Caco-2 (cell line): ENCODE measurements at places on chromosomes 13 and 19.

GRCh38 chr13:107778094-107778493 is 437.2 kb downstream of the LIG4 start:
- no peak for DNase-seq

DNA sequence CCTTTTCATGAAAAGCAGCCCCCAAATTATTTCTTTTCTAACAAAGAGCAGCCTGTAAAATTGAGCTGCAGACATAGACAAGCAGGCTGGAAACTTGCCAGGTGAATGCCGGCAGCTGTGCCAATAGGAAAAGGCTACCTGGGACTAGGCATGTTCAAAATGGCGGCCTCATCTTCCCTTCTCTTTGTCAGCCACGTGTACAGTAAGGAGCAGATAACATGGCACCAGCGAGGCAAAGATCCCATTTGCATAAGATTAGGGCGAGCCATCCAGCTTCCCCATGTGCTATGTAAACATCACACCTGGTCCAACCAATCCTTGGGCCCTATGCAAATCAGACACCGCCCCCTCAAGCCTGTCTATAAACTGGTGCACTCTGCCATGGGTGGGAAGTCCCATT is 31.2 kb upstream of the CACNA1A start:
- DNase-seq = peak; percentile 32

DNA sequence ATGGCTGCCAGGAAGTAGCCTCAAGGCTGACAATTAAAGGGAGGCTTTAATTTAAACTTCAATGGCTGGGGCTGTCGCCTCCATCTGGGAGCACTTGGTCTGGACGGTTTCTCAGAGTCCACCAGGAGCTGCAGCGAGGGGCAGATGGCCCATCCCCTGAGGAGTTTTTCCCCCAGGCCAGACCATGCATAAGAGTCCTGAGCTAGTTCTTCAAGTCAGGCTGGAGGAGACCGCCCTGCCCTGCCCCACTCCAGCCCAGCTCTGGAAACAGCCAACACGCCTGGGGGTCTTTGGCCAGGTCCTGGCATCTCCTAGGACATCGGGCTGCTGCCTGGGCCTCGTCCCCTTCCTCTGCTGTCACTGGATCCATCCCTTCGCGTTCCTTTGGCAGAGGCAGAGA is 5.3 kb upstream of the ACTN4 start:
- no peak for DNase-seq

DNA sequence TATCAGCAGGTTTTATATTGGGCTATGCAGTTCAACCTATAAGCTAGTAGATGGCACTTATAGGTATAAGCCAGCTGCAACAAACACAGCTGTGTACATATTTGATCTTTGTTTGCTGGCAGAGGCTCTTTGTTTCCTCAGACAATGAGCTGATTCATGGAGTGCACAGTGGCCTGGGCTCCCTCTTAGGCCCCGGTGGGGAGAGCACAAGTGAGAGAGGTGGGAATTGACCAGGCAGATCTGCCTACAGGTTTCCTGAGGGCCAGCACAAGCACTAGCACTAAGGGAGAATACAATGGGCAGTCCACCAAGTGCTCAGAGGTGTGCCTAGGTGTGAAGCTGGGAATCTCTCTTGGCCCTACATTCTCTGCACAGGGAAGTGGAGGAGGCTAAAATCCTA is 1390.7 kb downstream of the SLITRK5 start:
- DNase-seq = no peak

- DNase-seq = no peak
Measured at GRCh38 chr19:18775586-18776287, 15.4 kb downstream of the COMP start.

GRCh38 chr13:110698689-110699088 is 7.2 kb downstream of the CARS2 start:
- DNase-seq = no peak

GRCh38 chr13:110767476-110767875 is 54.0 kb downstream of the ING1 start:
- DNase-seq = no peak

DNA sequence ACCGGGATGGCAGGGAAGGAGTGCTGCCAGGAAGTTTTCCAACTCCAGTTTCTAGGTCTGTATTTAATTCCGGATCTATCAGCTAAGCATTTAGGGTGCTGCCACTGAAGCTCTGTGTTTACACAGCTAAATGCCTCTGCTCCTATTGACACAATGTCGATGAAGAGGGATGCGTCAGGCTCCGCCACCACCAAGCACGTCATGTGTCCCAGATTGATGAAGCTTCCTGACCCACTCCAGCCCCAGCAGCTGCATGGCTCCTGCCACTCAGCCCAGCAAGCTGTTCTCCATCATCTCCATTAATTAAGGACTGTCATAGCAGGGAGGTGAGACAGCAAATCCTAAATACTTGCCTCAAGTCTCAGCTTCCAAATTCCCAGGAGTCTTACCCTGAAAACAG is 435.2 kb upstream of the ZNF507 start:
- DNase-seq = no peak

DNA sequence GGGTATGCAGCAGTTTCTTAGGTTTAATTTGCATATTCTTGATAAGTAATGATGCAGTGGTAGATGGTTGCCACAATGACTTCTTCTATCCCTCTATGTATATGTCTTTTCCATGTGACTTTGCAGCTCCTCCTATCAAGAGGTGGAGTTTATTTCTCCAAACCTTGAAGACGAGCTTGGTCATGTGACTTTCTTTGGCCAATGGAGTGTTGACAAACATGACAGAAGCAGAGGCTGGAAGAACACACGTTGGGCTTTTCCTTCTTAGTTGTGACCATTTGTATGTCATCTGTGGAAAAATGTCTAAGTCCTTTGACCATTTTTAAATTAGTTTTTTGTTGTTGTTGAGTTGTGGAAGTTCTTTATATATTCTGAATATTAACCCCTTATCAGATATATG is 32.3 kb downstream of the ZNF333 start:
- DNase-seq = no peak

GRCh38 chr13:60220072-60220471 is 56.3 kb upstream of the DIAPH3 start:
- DNase-seq = no peak
